Left kidney (tissue), 8 donors: ENCODE measurements at places on chromosomes 2 and 18. TPM values are rescaled to one million over a fixed set of nuclear protein-coding genes. Genes with fewer than 3 reads are reported as not detected.
A peak's percentile ranks its signal among the peaks of the same experiment; 100 is the strongest.

The LIMS3 gene
- polyA plus RNA-seq = 2.4 TPM

The CPS1 gene
- 6.1 TPM for polyA plus RNA-seq

The LDLRAD4 gene
- polyA plus RNA-seq = 9.7 TPM

The MALL gene
- polyA plus RNA-seq = 15.2 TPM

The HOXD10 gene
- 220 TPM for polyA plus RNA-seq

- DNase-seq = no peak
Measured at GRCh38 chr2:190978389-190979053, 35.5 kb downstream of the STAT1 start.

DNA sequence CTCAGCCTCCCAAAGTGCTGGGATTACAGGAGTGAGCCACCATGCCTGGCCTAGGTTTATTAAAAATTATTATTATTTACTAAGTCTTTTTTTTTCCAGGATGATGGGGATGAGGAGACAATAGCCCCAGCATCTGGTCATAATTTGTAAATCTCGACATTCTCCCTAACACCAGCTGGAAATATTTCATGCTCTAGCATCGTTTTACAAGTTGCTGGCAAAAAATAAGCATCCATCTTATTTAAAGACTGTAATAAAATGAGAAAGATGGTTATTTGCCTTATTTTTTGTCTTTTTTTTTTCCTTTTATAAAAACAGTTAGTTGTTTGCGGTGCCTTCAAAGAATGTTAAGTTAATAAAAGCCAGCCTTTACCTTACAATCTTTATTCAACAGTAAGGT, 56.7 kb downstream of the SF3B1 start:
- no peak for DNase-seq

DNA sequence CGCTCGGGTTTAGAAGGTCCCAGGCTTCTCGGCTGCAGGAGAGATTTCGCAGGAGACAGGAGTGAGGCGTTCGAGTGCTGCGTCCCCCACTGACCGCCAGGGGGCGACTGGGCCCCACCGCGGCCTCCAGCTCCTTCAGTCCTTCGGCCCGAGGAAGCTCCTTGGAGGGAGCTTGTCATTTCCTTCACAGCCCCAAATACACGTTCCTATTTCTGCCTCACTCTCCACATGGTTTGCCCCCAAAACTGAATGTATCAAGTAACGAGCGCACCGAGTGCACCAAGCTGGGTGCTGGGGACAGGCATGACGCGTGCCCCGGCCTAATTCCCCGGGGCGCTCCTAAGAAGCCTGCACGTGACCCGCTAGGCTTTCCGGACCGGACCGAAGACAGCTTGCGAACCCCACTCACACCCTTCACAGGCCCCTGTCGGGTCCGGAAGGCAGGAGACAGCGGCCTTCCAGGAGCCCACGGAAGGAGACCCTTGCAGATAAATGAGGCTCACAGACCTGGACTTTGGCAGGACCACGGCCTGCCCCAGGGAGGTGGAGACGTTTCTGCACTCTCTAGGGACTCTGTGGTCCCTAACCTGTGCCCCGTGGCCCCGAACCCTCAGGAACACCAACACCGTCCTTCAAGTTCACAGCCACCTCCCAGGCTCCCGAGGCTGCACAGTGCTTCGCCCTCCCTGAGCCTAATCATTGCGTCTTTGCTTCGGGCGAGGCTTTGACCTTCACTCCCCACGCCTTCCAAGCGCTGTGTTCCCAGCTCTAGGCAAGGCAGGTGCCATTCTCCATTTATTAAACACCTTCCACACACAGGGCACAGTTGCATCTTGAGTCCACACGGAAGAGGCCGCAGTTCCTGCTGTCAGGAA, 13.0 kb upstream of the FAHD2A start:
- peak; percentile 44 for DNase-seq

DNA sequence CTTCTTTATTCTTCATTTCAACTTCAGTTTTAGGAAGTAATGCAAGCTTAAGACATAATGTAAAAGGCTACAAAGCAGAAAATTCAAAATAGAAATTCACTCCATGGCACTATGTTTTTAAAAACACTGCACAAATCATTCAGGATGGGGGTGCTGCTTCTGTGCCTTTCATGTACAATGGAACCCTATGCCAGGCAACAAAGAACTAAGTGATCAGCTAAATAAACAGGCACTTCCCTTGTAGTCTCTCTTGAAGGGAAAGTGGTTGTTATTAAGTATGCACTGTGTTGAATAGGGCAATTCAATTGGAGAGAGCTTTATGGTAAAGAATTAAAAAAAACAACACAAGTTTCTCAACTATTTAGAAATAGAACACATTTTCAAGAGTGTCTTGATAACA, 10.9 kb upstream of the ERBB4 start:
- DNase-seq = no peak

GRCh38 chr2:7089898-7090510, 172.8 kb downstream of the RNF144A start:
- no peak for DNase-seq

DNA sequence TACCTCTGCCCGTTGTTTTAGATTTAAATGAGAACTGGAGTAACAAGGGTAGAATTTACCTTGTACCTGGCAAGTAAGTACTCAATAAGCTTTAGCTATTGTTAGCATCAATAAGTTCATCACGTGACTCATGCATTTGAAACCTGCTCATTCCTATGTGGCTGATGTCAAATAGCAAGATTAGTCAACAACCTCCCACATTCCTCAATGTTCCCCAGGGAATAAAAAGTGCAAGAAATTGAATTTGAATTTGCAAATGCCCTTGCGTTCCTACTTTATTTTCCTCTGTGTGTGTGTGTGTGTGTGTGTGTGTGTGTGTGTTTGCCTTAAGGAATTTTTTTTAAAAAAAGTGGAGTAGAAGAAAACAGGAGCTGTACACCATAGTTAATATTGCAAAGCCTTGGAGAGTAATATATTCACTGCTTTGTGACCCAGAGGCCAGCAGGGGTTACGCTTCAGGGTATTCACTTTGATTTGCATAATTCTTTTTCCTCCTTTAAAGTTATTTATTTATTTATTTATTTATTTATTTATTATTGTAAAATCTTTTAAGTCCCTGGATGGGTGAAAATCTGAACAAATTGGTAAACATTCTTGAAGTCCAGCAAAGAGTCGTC, 43.9 kb upstream of the DNAH7 start:
- DNase-seq = no peak

- no peak for DNase-seq
Measured at GRCh38 chr2:96209011-96209728, 543 bp upstream of the STARD7 start.

DNA sequence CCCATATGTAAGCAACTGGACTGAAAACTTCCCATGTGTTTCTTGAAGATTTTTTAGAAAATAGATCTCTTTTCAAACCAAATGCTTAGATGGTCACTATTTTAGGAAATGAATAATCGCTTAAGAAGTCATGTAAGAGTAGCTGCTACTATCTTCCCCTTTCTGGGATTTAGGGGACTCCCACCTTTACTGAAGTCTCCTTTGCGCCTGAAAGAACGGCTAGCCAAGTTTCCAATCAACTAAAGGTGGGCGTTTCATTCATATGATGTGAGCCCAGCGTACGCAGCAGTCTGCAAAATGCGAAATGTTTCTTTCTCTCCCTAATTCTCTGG, 1.1 kb downstream of the DIPK1C start:
- DNase-seq = no peak

DNA sequence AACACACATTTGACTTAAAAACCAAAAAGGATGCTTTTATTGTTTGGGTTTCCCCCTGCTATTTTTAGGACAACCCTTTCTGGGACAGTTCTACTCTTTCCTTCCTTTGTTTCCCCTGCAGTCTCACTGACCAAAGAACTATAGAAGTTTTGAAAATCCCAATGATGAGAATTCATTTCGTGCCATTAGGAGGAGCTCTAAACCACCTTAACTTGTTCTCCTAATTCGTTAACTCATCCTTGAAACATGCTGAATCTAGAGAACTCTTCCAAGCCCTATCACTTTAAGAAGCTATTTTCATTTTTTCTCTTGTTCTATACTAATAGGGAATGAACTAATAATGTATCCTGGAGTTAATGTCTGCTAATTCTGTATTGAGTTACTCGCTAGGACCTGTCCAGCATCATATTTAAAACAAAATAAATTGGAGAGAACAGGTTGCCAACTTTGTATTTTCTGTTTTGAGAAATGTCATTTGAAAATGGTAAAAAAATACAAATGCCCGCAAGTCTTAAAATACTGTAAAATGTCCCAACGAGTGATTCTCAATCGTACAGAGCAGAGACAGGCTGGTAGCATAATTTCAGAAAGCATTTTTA, 62.9 kb downstream of the AFTPH start:
- DNase-seq = no peak

DNA sequence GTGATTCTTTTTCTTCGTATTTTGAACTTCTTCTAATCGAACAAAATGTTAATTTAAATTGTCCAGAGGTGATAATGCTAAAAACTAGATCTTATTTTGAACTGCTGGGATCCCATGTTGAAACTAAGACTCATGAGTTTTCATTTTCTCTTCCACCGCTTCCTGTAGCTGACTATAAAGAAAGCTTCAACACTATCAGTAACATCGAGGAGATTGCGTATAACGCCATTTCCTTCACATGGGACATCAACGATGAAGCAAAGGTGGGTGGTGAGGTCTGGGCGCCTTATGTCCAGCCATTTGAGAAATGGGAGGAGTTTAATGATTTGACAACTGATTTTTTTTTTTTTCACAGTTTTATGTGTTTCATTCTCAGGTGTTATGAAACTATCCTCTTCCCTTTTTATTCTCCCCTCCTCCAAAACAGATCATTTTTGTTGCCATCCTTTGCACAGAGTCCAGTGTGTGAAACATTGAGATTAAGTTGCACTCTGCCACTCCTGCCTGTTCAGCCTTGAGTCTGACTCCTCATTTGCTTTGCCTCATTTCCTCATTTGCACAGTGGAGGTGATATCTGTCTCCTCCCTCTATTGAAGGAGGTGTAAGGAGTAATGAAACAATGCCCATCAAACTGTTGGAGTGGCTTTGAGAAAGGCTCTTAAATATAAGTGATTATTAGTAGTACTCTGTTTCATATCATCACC, 13.8 kb downstream of the GRHL1 start:
- no peak for DNase-seq

- DNase-seq = no peak
Measured at GRCh38 chr2:173715441-173715840, 249.7 kb downstream of the SP3 start.

DNA sequence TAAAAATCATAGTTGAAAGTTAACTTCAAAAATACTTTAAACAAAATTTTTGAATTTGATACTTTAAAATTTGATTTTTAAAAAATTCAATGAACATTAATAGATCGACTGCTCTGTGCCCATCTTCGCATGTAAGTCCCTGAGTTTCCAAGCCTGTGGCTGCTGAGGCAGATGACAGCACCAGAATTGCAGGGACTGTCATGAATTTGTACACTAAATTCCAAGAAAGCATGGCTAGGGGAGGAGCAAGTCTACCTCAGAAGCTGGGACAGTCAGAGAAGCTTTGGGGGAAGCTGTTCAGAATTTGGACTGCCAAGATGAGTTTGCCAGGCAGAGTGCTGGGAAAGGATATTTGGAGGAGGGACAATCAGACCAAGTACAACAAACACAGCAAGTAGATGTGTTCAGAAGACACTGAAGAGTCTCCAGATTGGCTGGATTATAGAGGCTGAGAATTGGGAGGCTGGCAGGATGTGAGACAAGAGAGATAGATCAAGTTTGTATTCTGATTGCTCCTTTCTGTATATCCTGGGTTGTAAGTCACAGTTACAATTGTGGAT, 79.0 kb downstream of the ASXL3 start:
- DNase-seq = no peak

DNA sequence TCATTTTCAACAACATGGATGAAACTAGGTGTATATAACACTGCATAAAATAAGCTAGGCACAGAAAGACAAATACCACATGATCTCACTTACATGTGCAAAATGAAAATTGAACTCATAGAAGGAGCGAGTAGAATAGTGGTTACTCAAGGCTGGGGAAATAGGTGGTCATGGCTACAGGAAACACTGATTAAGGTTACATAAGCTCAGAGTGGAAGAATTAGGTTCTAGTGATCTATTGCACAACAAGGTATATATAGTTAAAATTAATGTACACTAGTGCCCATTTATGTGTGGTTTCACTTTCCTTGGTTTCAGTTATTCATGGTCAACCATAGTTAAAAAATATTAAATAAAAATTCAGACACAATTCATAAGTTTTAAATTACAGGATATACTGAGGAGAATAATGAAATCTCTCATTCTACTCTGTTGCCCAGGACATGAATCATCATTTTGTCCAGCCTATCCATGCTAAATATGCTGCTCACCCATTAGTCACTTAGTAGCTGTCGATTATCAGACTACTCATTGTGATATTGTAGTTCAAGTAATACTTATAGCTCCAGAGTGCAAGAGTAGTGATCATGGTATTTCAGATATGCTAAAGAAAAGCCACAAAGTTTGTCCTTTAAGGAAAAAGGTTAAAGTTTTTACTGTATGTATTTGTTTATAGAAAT, 1530.9 kb upstream of the LRRTM1 start:
- no peak for DNase-seq

DNA sequence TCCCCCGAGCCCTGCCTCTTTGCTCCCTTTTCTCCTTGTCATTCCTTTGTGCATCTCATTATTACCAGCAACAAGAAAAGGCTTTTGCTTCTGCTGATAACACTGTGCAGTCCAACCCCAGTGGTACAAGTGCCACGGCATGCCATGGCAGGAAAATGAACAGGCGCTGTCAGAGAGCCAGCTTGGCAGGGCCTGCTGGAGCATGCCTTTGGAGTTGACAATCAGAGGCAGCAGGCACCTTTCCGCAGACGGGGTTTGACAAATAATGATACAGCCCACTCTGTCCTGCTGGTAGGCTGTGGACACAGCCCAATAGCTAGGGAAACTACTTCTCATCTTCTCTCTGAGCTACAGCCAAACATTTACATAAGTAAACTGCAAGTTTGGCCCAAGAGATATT, 243.9 kb upstream of the LRRTM1 start:
- no peak for DNase-seq

- DNase-seq = peak; percentile 24
Measured at GRCh38 chr2:50491541-50492476, 540.1 kb downstream of the NRXN1 start.

- DNase-seq = no peak
Measured at GRCh38 chr2:102120701-102121159, 21.8 kb upstream of the IL1R1 start.
